ENCODE measurements at places on chromosomes 16 and 17.
A peak's percentile ranks its signal among the peaks of the same experiment; 100 is the strongest.

GRCh38 chr17:81043725-81044427, 8.9 kb downstream of the BAIAP2 start:
- ATAC-seq, result peak; percentile 18

GRCh38 chr16:51180719-51181502, 29.8 kb upstream of the SALL1 start:
- ATAC-seq, result no peak

DNA sequence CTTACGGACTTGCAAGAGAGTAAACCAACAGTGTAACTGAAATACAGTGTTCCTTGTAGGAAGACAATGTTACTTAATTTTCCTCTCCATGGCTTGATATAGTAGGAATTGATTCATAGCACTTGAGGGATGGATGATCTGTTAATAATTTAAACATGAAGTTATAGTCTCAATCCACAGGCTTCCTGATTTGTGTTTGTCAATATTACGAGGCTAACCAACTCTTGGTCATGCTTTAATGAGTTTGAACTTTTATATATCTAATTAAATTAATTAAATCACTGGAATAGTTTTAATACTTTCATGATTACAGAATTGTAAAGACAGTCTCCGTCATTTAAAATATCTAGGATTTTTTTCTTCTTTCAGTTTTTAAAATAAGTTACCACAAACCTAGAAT, 112.0 kb upstream of the HAS3 start:
- no peak for ATAC-seq

DNA sequence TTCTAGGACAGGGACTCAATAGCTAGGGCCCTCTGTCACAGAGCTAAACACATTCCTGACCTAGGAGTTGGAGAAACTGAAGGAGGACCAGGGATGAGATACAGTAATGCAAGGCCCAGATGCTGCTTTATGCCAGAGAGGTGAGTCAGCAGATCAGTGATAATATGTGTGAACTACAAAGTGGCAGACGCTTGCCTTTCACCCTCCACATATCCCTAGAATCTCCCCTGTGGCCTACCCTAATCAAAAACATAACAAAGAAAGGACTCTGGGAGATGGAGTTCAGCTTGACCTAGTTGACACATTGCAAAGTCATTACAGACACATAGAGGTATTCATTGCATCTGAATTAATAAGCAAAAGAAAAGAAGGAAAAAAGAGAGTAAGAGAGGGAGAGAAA, 417.6 kb upstream of the DYNLRB2 start:
- ATAC-seq, result no peak

GRCh38 chr17:34680151-34680550, 100.8 kb downstream of the TMEM132E start:
- no peak for ATAC-seq

- ATAC-seq, result no peak
Observed at GRCh38 chr17:76053246-76054111, 18.8 kb downstream of the SRP68 start.

- ATAC-seq, result no peak
Observed at GRCh38 chr16:72072514-72073342, 9.7 kb downstream of the HPR start.
